ENCODE measurements at places on chromosomes 2 and 18.

- DNase-seq = no peak
Observed at GRCh38 chr2:37472959-37473358, 128.5 kb downstream of the QPCT start.

- peak; percentile 7 for DNase-seq
Observed at GRCh38 chr2:156892467-156893281, 364.8 kb upstream of the GALNT5 start.

DNA sequence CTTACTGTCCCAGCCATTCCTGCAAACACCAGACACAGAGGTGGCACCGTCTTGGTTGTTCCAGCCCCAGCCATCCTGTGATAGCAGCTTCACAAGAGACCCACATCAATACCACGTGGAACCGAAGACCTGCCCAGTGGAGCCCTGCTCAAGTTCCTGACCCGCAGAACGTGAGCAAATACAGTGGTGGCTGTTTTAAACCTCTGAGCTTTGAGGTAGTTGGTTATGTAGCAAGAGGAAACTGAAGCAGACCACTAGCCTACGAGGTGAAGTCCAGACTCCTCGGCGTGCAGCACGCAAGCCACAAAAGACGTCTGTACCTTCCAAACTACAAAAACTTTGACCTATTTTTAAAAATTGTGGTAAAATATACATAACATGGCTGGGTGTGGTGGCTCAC, 96.1 kb upstream of the ODC1 start:
- peak; percentile 50 for DNase-seq

- no peak for DNase-seq
Observed at GRCh38 chr2:37020887-37021796, 54.8 kb upstream of the STRN start.

DNA sequence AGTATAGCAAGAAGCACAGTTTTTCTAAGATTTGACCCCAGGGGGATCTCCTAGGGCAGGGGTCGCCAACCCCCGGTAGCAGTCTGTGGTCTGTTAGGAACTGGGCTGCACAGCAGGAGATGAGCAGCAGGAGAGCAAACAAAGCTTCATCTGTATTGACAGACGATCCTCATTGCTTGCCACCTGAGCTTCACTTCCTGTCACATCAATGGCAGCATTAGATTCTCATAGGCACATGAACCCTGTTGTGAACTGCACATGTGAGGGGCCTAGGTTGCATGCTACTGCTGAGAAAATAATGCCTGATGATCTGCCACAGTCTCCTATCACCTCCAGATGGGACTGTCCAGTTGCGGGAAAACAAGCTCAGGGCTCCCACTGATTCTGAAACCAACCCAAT, 136.2 kb downstream of the RGPD3 start:
- no peak for DNase-seq

- no peak for DNase-seq
Observed at GRCh38 chr2:44137872-44138551, 30.7 kb upstream of the PPM1B start.

DNA sequence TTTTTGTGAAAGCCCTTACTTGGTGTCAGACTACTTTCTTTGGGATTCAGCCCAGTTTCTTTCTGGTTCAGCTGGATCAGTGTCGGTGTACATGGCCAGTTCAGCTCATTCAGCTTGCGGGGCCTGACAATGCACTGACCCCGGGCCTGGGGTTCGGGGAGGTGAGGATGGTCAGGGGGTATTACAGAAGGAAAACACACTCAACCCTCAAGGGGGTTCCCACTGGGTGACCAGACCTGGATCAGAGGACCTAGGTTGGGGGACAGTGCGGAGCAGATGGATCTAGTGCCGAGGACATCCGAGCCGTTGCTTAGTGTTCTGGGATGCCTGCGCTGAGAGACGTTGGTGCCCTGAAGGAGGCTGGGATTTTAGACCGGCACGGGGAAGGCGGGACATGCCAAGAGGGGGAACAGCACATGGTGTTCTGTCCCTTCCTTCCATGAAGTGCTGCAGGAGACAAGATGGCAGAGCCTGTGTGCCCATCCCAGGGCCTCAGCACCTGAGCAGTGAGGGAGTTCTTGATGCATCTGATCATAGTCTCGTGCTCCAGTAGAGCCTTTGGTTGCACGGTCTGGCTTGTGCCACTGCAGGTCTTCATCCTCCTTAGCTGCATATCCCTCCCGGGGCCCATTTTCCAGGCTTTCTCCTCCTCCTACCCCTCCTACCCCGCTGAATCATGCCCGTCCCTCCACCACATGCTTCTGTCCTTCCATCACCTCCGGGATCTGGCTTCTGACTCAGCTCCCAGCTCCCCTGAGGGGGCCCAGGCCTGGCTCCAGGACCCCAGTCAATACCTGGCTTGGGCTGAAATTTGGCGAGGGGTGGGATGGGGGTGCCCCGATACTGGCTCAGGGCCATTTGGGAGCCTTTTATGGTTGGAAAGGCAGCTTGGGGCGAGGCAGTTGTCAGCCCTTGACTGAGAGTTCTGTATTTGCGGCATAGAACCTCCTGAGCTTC, 18.0 kb downstream of the SPEG start:
- DNase-seq = no peak

DNA sequence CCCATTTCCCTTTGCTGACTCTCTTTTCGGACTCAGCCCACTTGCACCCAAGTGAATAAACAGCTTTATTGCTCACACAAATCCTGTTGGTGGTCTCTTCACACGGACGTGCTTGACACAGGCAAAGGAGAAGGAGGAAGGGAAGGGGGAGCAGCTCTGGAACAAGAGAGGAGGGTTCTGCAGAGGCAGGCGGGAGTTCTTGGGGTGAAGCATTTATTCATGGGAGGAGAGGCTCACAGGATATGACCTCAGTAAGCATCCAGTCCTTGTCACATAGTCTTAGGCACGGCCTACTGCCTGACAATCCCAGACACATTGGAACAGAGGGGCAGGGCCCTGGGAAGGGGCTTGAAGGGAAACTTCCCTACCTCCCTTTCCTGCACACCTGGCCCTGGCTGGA, 171.7 kb upstream of the HS6ST1 start:
- no peak for DNase-seq

GRCh38 chr2:14756981-14757657, 124.6 kb downstream of the LRATD1 start:
- DNase-seq = no peak

Data from CD4-positive, alpha-beta T cell treated with Interleukin-21 for 1 hour (primary cell).